ENCODE measurements at places on chromosomes 2 and 18.
A peak's percentile ranks its signal among the peaks of the same experiment; 100 is the strongest.

- peak; percentile 64 for DNase-seq
Observed at GRCh38 chr2:235670974-235671787, 177.3 kb downstream of the AGAP1 start.

- DNase-seq, result no peak
Observed at GRCh38 chr2:146317959-146318358, 1526.9 kb upstream of the ACVR2A start.

DNA sequence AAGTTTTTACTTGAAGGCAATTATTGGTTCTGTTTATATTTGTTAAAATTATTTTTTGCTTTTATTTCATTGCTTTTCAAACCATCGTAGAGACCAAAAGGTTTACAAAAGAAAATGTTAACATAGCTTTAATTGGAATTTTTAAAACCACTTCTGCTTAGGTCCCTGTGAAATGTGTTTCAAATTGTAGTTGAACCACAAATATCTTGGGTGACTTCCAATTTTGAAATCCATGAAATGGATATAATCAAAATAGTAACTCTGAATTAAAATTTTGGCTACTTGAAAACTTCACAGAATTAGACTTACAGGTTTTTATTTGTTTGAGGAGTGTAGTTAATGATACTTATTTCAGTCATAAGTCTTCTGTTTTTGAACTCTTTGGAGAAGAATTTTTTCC is 3.1 kb upstream of the SPAG16 start:
- no peak for DNase-seq

DNA sequence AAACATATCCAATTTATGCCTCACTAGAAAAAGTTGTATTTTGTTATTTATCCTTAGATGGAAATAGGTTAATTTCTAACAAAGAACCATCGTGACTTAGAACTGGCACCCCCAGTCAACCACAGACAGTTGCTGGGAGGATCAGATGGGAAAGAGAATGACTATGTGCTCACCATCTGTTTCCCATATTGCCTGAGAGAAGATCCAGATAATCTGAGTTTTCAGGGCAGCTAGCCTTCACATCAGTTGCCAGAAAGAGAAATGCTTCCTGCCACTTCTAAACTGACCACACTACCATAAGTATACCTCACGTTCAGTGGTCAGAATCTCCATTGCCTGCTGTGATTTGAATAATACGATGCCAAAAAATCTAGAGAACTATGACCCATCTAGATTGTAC is 28.4 kb upstream of the NEB start:
- DNase-seq, result no peak

GRCh38 chr18:58495634-58496033 is 133.3 kb downstream of the ALPK2 start:
- no peak for DNase-seq

DNA sequence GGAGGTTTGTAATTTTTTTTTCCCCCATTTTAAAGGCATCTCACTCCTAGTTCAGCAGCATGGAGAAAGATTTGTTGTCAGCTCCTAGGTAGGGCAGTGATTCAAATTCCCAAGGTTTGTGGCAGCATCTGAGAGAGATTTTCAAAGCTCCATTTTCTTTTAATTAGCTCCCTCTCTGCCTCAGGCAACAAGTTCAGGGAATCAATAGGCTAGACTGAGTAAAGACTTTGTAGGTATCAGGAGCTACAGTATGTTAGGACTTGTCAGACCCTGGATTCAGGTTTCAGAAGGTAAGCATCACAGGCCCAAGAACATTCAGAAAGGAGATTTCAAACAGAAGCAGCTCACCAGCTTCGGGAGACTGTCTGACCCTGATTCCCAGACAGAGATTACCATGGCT is 273.3 kb upstream of the ERBB4 start:
- no peak for DNase-seq

GRCh38 chr2:208334230-208334629 is 68.2 kb downstream of the PIKFYVE start:
- DNase-seq, result no peak

GRCh38 chr2:2739231-2739795 is 408.2 kb upstream of the MYT1L start:
- no peak for DNase-seq

DNA sequence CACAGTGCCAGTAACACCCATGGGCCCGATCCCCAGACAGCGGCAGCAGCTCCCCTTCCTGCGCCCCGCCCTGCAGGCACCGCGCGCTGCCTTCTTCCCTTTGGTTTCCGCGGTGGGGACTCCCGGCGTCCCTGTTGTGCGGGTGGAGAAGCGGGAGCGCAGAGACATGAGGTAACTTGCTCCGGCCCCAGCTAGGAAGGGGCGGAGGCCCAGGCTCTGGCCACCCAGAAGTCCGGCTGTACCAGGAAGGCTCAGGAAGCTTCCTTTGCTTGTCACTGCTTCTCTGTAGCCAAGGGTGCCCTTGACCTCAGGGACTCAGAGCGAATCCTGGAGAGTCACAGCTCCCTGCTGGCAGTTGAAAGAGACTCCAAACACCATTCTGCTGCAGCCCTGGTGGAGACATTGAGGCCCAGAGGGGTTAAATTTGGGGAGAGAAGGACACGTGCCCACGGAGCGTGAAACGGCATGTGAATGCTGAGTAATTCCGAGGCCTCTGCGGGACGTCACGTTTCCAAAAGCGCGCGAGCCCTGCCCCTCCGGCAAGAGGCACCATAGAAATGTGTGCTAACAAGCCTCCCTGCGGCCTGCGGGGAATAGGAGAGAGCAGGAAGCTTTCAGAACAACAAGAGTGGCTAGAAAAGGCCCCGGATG is 6.7 kb upstream of the ADCY3 start:
- DNase-seq, result peak; percentile 75

GRCh38 chr18:79631761-79632446 is 47.7 kb upstream of the CTDP1 start:
- DNase-seq, result no peak

GRCh38 chr2:237564526-237565131 is 1.7 kb upstream of the PRLH start:
- no peak for DNase-seq

DNA sequence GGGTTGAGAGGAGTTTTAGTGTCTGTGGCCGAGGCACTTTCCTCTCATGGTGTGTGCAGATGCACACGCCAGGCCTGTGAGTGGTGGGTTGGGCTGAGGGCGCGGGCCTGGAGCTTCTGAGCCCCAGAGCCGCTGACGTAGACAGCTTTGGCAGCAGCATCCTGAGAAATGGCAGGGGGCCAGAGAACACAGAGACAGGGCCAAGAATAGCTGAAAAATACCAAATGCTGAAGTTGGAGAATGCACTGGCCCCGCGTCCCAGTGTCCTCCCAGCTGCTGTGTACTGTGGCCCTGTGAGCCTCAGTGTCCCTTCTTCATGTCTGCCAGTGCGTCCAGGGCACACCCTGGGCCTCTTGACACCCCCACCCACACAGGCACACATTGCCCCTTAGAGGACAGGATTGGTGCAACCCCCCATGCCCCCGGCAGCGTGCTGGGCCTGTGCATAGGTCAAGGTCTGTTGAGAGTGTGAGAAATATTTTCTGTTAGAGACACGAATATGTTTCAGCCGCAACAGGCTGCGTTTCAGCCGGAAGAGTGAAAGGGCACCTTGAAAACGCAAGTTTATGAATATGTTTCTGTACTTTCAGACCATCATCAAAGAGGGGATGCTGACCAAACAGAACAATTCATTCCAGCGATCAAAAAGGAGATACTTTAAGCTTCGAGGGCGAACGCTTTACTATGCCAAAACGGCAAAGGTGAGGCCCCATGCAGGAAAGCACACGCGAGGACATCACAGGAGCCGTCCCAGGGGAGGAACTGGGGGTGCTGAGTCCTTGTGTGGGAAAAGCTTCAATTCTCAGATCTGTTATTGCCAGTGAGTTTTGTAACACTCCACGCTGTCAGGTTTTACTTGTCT is 33.6 kb downstream of the DGKD start:
- DNase-seq, result no peak

- no peak for DNase-seq
Observed at GRCh38 chr18:32677578-32677977, 95.2 kb downstream of the KLHL14 start.

GRCh38 chr2:10935953-10936942 is 24.5 kb downstream of the KCNF1 start:
- DNase-seq, result peak; percentile 87

GRCh38 chr2:64644458-64645382 is 9.0 kb downstream of the SERTAD2 start:
- DNase-seq, result peak; percentile 94

GRCh38 chr18:31680831-31681568 is 3.4 kb downstream of the B4GALT6 start:
- no peak for DNase-seq

- DNase-seq, result no peak
Observed at GRCh38 chr2:27222407-27222806, 5.2 kb downstream of the CAD start.

DNA sequence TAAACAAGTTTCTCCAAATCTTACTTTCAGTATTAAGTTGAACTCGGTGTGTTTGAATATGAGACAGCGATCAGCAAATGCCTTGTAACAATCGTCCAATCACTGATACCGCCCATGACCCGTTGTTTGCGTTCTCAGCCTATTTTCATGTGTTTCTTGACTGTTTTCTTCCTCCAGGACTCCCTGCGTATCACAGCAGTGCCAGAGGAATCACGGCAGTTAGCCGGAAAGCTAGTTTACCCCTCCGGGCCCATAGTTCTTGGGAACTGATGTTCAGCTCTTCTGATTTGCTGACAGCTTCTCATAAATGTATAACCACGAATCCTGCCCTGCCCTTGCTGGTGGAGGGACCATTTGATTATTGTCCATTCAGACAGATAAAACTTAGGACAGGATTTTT is 42.2 kb upstream of the TPO start:
- no peak for DNase-seq

- DNase-seq, result peak; percentile 88
Observed at GRCh38 chr2:68643011-68643873, at the start of gene PROKR1. TSS of gene PROKR1 (plus strand) at chr2:68643579. CDS start at chr2:68645822, 2,243 bp downstream.

GRCh38 chr2:1731447-1731962 is 12.8 kb downstream of the PXDN start:
- DNase-seq, result peak; percentile 55

GRCh38 chr2:238060096-238060541 is 682 bp upstream of the SCLY start:
- no peak for DNase-seq

DNA sequence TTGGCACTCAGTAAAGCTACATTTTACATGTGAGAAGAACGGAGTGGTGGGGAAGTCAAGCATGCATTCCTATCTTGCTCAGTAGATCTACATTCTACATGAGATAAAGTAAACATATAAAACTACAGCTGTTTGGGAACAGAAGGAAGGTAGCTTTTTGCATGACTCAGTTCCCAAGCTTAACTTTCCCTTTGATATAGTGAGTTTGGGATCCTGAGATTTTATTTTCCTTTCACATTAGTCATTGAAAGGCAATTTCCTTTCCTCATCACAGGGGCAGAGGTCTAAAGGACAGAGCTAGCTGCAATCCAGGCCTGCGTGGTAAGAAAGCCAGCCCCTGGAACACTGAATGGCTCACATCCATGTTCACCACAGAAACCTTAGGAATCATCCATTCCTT is 257.2 kb downstream of the SRBD1 start:
- no peak for DNase-seq

- DNase-seq, result no peak
Observed at GRCh38 chr2:61196671-61197070, 34.7 kb downstream of the C2orf74 start.

GRCh38 chr2:158750458-158751125 is 44.5 kb upstream of the DAPL1 start:
- DNase-seq, result no peak

- DNase-seq, result no peak
Observed at GRCh38 chr18:68555879-68556301, 159.0 kb downstream of the TMX3 start.

GRCh38 chr2:173126819-173127218 is 51.2 kb downstream of the MAP3K20 start:
- no peak for DNase-seq

GRCh38 chr2:134142341-134142738 is 111.5 kb upstream of the MGAT5 start:
- no peak for DNase-seq

DNA sequence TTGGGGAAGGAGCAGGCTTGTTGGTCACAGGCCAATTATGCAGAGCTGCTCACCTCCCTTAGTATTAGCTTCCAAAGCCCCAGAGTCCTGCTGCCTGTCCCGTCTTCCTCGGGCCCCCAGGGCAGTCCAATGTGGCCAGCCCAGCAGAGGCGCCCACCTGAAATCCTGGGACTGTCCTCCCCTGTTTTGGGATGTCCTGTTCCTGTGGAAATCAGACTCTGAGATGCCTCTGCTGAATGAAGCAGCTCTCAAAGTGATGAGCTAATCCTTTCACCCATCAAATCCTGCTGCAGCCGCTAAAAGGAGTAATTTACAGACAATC is 105.3 kb downstream of the CABLES1 start:
- peak; percentile 56 for DNase-seq

GRCh38 chr2:178700922-178701342 is 106.3 kb downstream of the TTN start:
- no peak for DNase-seq

DNA sequence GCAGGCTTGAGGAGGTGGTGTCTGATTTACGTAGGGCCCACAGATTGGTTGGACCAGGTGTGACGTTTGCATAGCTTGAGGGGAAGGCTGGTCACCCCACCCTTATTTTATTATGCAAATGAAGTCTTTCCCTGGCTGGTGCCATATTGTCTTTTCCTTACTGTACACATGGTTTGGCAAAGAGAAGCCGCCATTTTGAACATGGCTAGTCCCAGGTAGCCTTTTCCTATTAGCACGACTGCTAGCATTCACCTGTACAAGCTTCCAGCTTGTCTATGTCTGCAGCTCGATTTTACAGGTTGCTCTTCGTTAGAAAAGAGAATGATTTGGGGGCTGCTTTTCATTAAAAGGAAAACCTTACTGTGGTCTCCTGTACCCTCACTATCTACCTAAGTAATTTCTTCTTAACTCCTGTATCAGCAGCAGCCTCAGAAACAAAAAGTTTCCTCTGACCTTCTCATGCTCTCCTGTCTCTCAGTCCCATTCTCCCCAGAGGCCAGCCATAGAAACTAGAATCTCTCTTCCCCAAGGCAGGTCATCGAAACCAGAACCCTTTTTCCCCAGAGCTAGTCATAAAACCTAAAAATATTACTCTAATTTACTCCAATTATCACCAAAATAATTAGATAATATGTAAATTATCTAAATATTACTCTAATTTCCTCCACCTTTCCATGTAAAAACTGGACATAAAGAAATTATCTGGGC is 151.8 kb downstream of the B3GNT2 start:
- no peak for DNase-seq

- peak; percentile 86 for DNase-seq
Observed at GRCh38 chr18:25921677-25922421, 168.6 kb downstream of the SS18 start.
